ENCODE measurements at places on chromosomes 1 and 21.

- DNase-seq: no peak
Observed at GRCh38 chr1:109880971-109881894, 29.4 kb upstream of the CSF1 start.

DNA sequence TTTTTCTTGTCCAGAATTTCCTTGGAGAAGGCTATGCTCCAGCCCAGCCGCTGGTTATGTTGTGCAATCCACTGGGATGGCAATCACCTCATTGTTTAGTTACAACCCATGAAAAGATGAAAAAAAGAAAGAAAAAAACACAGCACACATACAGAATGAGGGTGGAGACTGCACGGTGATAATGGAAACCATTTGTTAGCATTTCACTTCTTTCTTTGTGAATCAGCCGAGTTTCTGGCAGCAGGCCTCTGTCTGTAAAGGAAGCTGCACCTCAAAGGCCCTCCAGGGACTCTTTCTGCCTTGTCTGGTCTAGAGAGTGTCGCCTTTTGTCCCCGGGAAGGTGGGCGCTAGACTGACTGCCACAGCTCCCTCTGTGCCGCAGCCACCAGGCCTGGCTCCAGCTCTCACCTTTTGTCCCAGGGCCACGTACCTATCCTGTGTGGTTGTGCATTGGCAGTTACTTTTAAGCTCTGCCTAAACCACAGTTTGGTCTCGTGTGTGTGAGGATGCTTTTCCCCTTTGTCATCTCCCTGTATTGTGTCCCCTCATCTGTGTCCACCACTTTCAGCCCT, 35.6 kb downstream of the NGF start:
- no peak for DNase-seq

GRCh38 chr1:38029685-38030511, 16.7 kb downstream of the POU3F1 start:
- no peak for DNase-seq

DNA sequence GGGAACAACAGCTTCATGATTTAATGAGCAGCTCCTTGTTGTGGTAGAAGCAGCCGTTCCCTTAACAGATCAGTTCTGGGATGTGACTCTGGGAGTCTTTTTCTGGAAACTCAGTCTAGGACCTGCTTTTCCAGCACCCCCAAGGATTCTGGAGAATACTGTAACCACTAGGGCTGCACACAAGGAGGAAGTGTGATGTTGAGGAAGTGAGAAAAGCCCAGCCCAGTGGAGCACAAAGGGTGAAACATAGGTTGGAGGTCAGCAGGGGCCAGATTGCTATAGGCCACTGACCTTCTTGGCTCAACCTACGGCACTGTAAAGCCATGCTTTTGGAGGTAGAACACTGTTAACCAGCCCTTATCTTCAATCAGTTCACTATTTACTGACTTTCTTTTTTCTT, 10.1 kb upstream of the PLA2G5 start:
- no peak for DNase-seq

- DNase-seq: peak; percentile 63
Observed at GRCh38 chr21:42258150-42258884, 39.4 kb downstream of the ABCG1 start.

- no peak for DNase-seq
Observed at GRCh38 chr1:109391626-109392025, 6.1 kb downstream of the SORT1 start.

DNA sequence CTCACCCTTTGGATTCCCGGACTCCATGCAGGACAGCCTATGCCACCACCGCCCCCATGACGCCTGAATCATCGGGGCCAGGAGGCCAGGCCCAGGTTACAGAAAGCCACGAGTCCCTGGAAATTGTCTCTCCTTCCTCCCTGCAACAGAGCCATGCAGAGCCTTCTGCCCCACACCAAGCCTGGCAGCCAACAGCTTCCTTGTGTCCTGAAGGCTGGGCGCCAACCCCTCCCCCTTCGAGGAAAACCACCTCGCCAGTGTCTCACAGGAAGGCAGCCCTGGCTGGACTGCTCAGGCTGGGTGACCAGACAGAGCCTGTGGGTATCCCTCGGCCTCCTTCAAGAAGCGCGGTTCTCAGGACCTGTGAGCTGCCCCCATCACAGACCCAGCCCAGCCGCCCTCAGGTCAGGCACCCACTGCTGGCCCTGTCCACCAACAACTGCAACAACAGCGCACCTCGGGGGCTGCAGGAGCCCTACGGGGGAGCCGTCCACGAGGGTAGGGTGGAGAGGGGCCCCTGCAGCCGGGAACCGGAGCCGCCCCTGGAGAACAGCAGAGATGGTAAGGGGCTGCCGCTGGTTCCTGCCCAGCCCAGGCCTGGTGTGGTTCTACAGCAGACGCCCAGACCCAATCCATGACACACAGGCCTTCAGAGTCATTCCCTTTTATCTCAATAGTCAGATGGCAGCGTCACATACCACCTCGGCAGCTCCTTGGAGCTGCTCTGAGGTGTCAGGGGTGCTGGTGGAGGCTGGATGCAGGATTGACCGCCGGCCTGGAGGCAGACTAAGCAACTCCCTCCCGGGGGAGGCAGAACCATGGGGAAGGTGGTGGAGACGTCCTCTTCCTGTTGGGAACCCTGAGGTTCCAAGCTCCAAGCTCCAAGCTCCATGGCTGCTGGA, 23.7 kb downstream of the KIAA1614 start:
- no peak for DNase-seq

- no peak for DNase-seq
Observed at GRCh38 chr1:238690415-238690814, 696.0 kb upstream of the CHRM3 start.

DNA sequence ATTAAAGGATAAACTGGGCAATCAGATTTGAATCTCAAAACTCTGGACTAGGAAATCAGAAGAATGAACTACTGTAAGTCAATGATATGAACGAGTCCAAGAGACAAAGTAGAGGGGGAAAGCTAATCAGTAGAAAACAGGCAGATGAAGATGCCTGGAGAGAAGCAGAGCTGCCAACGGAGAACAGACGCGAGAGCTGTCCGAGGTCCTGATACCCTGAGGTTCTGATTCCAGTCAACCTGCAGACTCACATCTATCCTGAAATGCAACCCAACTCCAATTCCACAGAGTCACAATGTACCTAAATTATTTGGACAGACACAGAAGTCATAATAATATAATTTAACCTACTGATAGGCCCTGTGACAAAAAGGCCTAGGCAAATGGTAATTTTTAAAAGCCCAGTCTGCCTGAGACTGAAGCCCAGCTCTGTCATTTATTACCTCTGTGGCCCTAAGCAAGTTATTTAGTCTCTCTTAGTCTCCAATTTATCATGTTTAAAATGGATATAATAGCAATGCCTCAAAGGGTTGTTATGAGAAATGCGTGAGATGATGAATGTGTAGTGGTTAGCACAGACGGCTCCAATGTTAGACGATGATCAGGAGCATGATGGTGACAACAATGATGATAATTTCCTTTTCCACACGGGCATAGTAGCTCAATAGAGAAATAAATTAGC, 33.4 kb downstream of the RGS7 start:
- DNase-seq: no peak

- DNase-seq: no peak
Observed at GRCh38 chr1:87840767-87841166, 512.1 kb downstream of the LMO4 start.

DNA sequence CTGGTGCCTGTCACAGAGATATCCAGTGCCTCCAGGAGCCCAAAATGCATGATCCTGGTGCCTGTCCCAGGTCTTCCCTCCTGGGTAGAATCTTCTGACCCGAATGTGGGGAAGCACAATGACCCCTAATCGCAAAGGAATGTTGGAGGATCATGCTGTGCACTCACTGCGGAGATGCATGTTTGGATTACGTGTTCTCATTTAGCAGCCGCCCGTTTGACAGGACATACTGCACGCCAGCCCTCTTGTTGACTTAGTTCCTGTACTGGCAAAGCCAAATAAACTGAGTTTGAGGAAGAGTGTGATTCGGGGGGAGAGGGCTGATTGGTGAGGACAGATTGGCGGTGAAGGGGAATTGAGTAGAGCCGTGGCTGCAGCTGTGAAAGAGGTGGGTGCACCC, 85.9 kb upstream of the SIM2 start:
- no peak for DNase-seq

GRCh38 chr1:207987164-207987563, 76.2 kb upstream of the CD34 start:
- DNase-seq: no peak

All from stimulated activated CD8-positive, alpha-beta memory T cell treated with anti-CD3 and anti-CD28 coated beads, Interleukin-4, amount 100 ng/mL, for 1 hour (primary cell).